Activated effector memory CD4-positive, alpha-beta T cell treated with Interleukin-2 at 50 U/mL for 16 hours (primary cell): ENCODE measurements at places on chromosomes 7 and 10.

GRCh38 chr7:91165846-91166230 is 98.4 kb upstream of the FZD1 start:
- no peak for DNase-seq

- DNase-seq: no peak
Measured at GRCh38 chr10:11810313-11810766, 12.8 kb upstream of the PROSER2 start.

GRCh38 chr10:100782461-100783244 is 37.3 kb downstream of the PAX2 start:
- DNase-seq: no peak

- DNase-seq: no peak
Measured at GRCh38 chr7:142150356-142150755, 38.8 kb downstream of the MGAM2 start.

- DNase-seq: no peak
Measured at GRCh38 chr7:101924171-101924570, 106.7 kb downstream of the CUX1 start.

DNA sequence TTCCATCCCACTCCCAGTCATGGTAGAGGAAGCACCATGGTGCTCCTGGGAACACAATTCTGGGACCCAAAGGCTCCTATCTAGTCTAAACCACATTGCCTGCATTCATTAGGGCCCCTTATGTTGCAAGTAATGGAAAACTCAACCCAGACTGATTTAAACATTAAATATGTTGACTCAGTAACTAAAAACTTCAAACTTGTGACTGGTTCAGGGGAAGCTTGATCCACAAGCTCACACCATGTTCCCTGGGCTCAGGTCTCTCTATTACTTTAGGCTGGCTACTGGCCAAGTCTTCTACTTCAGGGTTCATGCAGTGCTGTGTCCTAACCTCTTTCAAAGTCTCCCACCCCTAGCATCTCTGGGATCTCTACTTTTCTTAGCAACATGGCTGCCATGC is 13.1 kb downstream of the WNT16 start:
- DNase-seq: no peak

- DNase-seq: no peak
Measured at GRCh38 chr7:121351682-121352081, 22.9 kb downstream of the WNT16 start.

DNA sequence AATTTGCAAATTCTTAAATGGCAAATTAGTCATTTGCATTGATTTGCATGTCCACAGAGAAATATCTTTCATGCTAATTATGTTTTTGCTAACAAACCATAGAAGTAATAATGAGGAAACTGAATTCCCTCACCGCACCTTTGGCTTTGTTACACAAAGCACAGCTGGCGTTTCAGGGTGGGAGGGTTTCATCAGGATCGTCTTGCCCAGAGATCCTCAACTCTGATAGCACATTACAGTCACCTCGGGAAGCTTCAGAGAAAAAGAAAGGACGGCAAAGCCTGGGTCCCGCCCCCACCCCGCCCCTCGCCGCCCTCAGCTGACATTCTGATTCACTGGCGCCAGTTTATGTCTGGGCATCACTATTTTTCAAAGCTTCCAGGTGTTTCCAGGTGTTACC is 119.4 kb downstream of the PTPRN2 start:
- no peak for DNase-seq

DNA sequence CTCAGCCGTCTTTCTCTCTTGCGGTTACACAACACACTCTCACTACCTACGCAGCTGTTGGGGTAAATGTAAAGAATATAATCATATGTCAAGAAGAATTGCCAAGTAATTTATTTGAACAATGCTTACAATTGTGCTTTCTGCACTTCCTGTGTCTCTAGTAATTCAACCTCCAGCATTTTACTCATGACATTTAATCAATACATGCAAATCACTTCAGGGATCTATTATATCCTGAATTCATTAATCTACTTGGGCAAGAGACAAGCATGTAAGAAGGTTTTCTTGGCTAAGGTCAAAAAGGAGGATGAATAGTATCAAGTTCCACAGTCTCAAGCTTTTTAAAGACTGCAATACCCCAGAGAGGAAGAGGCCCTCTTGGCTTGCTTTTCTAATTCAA is 562.9 kb upstream of the ADARB2 start:
- no peak for DNase-seq

GRCh38 chr10:70232859-70233108 is 445 bp downstream of the PPA1 start:
- no peak for DNase-seq

DNA sequence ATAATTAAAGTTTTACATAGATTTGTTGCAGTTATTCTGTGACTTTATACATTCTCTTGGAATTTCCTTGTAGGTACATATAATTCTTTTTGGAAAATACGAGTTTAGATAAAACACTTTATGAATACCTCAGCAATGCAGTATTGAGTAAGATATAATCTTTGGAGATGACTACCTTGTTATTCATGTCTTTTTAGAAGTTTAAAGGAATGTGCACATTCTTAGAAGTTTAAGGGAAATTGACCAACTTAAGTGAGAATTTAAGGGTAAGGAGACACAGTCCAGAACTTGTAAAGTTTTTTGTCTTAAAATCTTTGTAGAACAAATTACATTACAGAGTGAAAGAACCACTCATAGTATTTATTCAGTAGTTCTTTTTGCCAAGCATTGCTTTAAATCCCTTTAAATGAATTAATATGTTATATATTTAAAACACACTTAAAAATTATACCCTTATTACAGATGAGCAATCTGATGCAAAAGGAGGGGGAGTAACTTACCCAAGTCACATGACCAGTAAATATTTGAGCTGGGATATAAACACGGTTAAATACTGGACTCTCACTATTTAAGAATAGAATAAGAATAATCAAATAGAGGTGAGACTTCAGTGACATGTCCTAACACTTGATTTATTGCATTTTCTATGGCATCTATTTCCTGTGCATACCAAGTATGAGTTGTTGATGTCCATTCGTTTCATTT is 139.5 kb upstream of the FERD3L start:
- DNase-seq: no peak

DNA sequence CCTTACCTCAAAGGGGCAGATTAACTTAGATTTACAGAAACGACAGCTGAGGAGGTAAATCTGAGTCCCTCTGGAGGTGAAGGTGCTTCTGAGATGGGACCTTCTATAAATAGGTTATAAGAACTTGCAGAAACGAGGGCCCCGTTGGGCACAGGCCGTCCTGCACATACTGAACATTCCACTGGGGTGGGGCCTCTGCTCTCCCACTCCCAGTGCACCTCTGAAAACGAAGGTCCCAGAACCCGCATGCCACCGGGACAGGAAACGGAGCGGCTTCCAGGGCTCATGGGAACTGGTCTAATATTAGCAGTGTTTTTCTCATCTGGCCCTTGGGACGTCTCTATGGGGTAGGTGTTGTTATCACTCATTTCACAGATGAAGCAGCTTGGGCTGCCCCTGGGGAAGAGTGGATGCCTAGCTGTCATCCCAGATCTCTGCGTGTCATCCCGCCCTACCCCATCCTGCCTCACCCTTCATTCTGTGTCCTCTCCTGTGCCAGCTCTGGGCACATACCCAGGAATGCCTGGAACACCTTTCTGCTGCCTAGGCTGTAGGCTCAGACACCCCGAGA is 19.6 kb downstream of the C10orf62 start:
- no peak for DNase-seq

- no peak for DNase-seq
Measured at GRCh38 chr7:121084748-121085336, 96.3 kb downstream of the CPED1 start.

DNA sequence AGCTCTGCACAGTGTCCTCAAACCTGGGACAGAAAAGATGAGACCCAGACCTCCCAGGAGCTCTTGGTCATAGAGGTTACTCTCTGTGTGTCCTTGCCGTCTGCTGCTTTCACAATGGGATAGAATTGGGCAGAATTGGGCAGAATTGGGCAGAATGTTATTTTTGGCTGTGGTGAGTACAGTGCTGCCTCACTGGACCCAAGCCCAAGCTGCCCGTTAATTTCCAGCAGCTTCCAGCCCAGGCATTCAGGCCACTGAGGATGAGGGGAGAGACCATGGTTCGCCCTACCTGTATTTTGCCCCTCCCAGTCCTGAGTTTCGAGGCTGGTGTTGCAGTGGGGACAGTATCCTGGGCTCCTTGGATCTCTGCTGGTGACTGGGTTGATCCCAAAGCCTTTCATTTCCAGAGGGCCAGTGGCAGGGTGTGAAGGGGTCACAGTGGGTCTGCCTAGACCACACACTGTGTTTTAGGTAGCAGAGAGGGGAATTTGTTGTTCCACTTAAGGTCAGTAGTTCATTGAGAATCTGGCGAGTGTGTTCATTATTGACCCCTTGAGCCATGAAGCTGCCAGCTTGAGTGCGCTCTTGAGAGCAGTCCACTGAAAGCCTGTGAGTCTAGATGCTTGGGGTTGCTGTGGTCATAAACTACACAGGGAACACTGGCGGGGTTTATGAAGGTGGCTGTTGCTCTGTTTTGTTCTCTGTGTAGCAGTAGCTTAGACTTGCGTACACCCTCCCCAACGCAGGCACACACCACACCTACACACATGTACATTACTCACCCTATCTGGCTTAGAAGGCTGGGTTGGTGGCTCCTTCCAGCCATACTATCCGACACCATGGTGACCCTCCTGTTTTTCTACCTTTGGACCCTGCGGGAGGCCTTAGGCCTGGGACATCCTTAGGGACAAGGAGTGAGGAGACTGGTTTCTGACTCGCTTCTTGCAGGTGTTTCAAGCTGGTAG is 23.5 kb downstream of the NACAD start:
- no peak for DNase-seq

DNA sequence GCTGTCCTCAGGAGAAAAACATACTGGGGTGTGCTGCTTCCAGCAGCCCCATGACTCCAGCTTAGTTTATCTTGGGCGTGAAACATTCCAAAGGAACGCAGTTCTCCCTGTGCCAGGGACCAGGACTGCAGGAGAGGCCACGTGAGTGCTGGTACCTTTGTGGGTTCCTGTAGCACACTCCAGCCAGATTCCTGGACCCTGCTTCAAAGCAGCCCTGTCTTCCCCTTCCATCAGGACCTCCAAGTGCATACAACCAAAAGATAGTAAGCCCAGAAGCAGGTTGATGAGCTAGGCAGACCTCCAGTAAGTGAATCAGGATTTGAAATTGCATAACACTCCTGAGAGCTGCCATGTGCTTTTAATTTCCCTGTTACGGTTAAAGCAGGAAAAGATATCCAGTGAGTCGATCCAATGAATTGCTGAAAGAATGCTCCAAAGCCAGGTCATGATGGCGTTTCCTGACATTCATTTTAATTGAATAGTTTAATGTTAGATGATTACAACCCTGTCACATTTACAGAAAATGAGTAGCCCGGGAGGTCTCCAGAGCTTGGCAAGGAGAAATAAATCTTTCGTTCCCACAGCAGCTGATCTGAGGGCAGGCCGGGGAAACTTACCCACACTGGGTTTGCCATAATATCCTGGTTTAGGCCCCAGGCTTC is 38.9 kb upstream of the CPXM2 start:
- DNase-seq: no peak

DNA sequence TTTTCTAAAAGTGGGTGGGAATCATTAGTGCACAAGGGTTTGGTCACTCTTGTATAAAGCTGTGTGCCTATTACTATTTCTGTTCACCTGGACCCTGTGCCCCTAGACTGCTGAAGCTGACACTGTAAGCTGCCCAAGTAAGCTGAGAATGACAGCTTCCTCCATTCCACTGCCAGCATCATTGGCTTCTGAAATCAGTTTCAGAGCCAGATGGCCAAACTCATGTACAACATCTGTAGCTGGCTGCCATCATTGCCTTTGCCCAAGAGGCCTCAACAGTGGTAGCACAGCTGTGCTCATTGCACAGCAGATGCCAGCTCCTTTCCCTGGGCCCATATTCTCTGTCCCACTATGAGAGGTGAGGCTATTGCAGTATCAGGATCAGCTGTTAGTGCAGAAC is 165.7 kb downstream of the CPEB3 start:
- no peak for DNase-seq

GRCh38 chr7:42406358-42406757 is 169.3 kb upstream of the GLI3 start:
- DNase-seq: no peak

GRCh38 chr7:45580053-45580872 is 6.1 kb downstream of the ADCY1 start:
- no peak for DNase-seq

GRCh38 chr10:114334301-114334700 is 70.0 kb downstream of the AFAP1L2 start:
- no peak for DNase-seq

DNA sequence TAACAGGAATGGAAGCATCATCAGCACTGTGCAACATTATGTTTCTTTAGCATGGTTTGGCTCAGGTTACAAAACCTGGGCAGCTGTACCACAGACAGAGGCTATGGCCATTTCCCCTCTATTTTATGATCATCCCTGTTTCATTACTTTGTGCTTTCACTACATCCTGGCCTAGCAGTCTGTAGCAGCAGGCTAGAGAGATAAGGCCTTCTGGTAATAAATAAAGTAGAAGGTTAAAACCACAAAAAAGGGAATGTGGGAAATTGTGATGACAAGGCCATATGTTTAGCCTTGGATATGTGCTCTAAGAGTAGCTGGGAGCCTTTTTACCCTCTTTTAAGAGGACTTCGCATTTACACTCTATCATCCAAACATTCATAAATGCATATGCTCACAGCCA is 266.2 kb upstream of the PHF14 start:
- no peak for DNase-seq

- DNase-seq: no peak
Measured at GRCh38 chr10:95422233-95422632, 131.4 kb upstream of the PDLIM1 start.

DNA sequence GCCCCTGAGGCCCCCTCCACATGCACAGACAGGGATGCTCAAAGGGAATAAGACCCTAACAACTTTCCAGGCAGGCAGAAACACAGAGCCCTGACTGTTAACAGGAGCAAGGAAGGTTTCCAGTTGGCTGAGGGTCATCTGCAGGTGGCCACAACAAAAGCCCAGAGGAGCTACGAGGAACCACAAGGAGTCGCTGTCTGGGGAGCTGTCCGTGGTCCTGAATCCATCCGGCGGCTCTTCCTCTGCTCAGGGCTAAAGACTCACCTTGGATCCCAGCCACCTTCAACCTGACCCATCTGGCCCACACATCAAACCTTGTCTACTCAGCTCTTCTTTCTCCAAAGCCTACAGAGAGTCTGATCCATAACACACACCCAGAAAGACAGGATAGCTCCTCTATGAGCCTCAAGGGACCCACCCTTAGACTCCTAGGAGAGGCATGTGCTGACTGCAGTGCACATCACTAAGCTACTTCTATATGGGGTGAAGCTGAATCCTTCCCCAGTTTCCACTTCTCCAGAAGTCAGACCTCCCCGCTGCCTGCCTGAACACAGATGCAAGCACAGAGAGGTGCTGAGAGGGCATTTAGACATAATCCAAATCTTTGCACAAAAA is 104.0 kb downstream of the SLIT1 start:
- peak; percentile 14 for DNase-seq

GRCh38 chr7:100065452-100066186 is 15.9 kb downstream of the ZNF3 start:
- DNase-seq: no peak

DNA sequence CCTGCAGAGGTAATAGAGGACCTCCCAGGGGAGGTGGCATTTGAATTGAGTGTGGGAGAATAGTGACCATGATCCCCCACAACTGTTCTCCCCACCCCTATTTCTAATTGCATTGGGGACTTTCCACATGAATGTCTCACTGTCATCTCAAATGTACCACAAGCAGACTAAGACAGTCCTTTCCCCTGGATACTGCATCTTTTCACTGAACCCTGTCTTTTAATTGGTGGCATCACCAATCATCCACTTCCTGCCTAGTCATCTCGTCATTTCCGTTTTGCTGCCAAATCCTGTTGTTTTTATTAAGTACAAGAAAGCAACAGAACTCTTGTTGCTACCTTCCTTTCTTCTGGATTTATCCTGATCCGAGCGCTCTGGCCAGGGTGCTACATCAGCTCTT is 120.3 kb downstream of the NRP1 start:
- no peak for DNase-seq

- peak; percentile 62 for DNase-seq
Measured at GRCh38 chr7:618539-619367, 99.1 kb upstream of the PDGFA start.
